Stimulated activated effector memory CD8-positive, alpha-beta T cell treated with anti-CD3 and anti-CD28 coated beads, Interleukin-12 subunit alpha, Interleukin-12 subunit beta, amount 100 ng/mL, for 72 hours (primary cell): ENCODE measurements at places on chromosomes 12 and 14.

DNA sequence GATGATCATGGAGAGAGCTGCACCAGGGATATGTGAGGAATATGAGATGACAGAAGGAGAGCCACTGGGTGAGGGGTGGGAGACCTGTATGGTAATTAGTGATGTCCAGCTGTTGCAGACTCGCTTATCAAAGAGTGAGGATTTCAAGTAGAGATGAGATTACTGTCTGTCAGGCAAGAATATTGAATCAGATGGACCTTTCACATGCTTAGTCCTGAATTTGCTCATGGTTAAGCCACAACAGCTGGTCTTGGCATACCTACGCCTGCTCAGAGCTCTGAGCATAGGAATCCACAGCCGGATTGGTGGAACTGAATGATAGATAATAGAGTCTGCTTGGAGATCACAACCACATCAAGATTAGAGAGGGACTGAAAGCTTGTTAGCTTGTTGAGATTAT lies 115.2 kb upstream of the ARHGAP5 start:
- no peak for DNase-seq

- no peak for DNase-seq
Measured at GRCh38 chr12:65566751-65567150, 257.5 kb upstream of the HMGA2 start.

DNA sequence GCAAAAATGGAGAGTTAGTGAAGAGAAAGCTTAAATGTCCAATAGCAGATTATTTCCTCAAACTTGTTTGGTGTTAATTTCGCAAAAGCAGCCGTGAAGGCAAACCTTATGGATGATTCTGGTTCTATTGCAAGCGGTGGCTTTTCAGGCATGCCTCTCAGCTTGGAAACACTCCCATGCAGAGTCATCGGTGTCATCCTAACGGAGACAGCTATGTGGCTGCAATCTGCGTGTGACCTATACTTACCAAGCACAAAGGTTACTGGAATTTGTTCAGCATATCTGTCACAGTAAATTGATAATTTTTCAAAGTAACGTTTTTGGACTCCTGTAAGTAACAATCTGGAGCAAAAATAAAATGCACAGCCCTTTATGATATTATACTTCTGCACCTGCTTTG lies 5.0 kb downstream of the BEST3 start:
- DNase-seq = no peak

GRCh38 chr14:95394297-95395097 lies 74.8 kb upstream of the CLMN start:
- no peak for DNase-seq

GRCh38 chr12:54853933-54854538 lies at the start of gene MUCL1:
Gene MUCL1, plus strand, starts transcription at chr12:54854516. Its CDS starts 67 bp downstream, at chr12:54854583.
- DNase-seq = peak; percentile 68

DNA sequence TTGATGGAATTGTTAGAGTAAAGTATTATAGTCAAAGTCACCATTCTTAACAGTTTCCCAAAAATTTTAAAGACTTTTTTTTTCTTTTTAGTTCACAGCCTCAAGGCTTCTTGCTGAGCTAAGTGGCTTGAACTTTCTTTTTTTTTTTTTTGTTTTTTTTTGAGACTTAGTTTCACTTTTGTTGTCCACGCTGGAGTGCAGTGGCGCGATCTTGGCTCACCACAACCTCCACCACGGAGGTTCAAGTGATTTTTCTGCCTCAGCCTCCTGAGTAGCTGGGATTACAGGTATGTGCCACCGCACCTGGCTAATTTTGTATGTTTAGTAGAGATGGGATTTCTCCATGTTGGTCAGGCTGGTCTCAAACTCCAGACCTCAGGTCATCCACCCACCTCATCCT lies 92.8 kb downstream of the SETD3 start:
- no peak for DNase-seq

DNA sequence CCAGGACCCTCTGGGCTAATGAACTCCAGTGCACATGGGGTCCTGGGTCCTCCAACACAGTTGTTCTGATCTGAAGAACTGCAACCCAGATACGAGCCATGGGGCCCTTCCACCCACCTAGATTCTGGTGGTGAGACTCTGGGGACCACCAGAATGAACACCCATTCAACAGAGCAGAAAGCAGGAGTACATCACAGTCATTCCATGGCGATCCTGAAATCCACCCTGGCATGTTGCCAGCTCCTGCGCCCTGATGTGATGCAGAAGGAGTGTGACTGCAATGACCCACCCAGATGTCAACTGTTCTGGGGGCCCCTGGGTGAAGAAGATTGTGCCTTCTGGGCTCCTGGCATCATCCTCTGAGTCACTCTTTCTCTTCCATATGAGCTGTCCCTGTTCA lies 211.6 kb downstream of the KIF26A start:
- DNase-seq = no peak
